ENCODE measurements at places on chromosomes 3 and 15. TPM values are rescaled to one million over a fixed set of nuclear protein-coding genes. Genes with fewer than 3 reads are reported as not detected.

Gene ABHD17C
- 31.7 TPM for polyA plus RNA-seq

Gene HACD2
- polyA plus RNA-seq = 45.8 TPM

DNA sequence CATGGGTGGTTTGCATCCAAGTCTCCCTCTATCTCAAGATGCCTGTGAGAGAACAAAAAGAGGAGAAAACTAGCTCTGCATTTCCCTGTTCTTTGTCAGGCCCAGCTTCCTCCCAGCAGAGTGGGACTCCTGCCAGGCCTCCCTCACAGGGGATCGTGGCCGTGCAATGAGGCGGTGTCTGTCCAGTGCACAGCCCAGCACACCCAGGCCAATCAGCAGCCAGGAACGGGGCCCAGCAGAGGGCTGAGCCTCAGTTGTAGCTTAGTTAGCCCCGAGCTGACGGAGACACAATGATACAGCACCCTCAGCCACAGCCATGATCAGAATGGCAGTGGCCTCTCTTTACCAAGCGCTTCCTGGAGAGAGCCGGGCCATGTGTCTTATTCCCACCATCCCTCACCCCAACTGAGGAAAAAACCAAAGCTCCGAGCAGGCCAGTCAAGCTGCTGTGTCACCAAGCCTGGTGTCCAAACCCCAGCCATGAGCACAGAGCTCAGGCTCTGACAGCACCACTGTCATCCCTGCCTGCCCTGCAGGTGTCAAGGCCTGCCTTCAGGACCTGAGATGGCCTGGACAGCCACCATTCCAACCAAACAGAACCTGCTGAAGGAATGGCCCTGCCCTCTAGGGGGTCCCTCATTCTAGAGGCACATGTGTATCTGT is 71.1 kb downstream of the DNAJB8 start:
- no peak for DNase-seq

GRCh38 chr3:40310705-40311104 is 1.2 kb downstream of the EIF1B start:
- DNase-seq = no peak

- DNase-seq = no peak
Measured at GRCh38 chr3:50570508-50571279, 1.4 kb downstream of the HEMK1 start.

DNA sequence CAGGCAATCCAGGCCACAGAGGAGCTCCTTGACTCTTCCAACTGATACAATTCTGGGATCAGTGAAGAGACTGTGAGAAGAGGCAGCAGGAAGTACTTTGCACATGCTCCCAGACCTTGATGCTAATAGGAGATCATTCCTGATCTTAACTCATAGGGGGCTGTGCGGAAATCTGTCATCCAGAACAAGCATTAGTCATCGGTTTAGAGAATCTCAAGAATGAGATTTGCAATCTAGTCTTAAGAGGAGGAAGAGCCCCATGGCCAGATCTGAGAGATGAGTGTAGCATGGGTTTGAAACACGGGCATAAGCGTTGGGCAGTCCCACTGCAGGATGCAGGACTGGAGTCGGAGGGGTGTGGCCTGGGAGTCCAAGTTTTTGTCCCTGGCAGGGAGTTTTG is 1081.1 kb downstream of the NAALADL2 start:
- no peak for DNase-seq

Data from renal cortex interstitium (tissue), 15 donors.